ENCODE measurements at places on chromosomes 12 and 14.
A peak's percentile ranks its signal among the peaks of the same experiment; 100 is the strongest.

GRCh38 chr14:71140157-71140556 lies 232.9 kb downstream of the PCNX1 start:
- DNase-seq, result no peak

DNA sequence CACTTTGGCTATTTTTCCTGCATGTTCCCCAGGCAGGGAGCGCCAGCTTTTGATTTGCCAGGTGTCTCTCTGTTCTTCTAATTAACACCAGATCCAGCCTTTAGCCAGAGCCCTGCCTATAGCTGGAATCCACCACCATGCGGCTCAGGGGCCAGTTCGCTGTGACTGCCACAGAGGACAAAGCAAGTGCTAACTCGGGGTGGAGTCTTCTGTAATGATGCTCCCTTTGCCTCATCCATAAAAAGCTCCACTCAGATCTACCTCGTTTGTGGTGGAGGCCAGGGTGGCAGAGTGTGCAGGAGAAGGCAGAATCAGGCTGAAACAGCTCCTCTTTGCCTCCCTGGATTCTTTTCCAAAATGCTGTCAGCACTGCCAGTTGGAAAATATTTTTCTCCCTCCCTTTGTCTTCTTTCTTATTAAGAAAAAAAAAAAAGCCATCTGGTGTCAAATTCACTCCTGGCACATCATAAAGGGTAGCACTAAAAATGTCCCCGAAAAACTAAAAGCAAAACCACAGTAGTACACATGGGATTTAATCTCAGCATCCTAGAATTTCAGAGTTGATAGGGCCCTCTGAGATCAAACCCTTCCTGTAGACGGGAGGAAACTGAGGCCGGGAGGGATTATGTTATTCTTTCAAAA lies 18.0 kb upstream of the CTDSP2 start:
- DNase-seq, result no peak

- DNase-seq, result no peak
These were observed 26.5 kb downstream of the PLEKHG3 start for GRCh38 chr14:64730681-64731080.

DNA sequence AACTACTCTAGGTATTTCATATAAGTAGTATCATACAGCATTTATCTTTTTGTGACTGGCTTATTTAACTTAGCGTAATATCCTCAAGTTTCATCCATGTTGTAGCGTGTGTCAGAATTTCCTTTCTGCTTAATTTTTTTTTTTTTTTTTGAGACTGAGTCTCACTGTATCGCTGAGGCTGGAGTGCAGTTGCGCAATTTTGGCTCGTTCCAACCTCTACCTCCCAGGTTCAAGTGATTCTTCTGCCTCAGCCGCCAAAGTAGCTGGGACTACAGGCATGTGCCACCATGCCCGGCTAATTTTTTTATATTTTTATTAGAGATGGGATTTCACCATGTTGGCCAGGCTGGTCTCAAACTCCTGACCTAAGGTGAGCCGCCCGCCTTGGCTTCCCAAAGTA lies 28.9 kb downstream of the PNMA1 start:
- DNase-seq, result no peak

DNA sequence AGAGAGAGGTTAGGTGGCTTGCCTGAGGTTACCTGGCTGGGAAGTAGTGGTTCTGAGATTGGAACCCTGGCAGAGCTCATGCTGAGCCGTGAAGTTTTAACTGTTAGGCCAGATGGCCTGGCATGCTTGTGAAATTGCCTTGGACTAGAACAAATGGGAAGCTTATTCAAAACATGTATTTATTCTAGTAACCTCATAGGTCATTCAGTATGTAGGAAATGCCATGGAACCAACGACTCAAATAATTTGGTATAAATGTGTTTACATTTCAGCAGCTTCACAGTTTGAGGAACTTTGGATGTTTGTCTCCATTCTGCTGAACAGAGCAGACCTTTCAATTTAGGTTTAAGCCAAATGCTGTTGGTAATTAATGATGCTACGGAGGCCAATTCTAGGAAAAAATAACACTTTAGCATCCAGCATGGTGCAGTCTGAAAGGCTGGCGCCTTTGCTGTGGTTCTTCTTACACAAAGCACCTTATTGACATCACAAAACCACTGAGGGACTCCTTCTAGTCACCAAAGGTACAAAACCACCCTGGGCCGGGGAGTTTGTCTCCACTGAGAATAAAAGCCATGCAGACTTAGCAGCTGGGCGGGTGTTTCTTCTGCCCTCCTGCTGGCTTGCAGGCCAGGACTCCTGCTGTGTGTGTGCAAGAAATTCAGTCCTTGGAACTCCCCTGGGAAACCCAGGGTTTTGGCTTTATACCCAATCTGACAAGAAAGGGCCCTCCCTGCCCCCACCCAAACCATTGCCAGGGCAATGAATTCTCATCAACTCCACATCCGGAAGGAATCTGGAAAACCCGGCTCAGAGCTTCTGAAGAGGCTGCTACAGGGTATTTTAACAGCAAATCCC lies 64.2 kb downstream of the ELK3 start:
- no peak for DNase-seq

- no peak for DNase-seq
These were observed 421.8 kb upstream of the PDE3A start for GRCh38 chr12:19946550-19946949.

- DNase-seq, result no peak
These were observed 19.4 kb downstream of the GLTP start for GRCh38 chr12:109860977-109861376.

- DNase-seq, result no peak
These were observed 7.7 kb downstream of the XRCC3 start for GRCh38 chr14:103707329-103708263.

DNA sequence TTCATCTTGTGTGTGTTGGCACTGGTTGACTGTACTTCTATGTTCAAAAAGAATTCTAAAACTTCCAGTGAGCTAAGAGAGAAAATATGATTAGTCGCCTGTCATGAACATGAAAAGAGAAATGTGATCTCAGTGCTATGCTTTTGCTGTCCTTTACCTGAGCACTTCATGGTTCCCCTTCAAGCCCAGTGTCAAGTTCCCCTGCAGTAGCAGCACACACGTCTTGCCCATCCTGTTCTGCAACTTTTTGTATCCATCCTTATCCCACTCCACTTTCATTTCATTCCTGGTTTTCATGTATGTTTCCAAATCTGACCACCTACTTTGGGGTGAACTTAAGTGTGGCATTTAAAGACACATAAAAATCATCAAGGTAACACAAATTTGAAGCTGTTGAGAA lies 848.0 kb upstream of the USP15 start:
- DNase-seq, result no peak

- DNase-seq, result no peak
These were observed 41.7 kb downstream of the TTLL5 start for GRCh38 chr14:75702616-75703261.

DNA sequence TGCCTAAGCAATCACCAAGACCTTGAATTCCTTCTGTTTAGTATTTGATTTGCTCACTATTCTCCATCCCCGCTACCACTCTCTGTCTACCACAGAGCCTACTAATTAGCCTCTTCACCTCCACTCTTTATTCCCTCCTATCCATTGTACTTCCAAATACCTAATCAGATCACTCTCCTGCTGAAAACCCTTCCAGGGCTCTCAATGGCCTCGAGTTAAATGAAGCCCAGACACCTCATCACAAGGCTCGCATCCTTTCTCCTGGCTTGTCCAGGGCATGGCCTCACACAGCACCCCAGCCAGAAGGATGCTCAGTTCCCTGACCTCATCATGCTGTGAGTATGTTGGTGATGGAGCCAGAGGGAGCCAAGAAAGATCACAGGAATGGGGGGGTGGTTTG lies 71.4 kb upstream of the PRMT8 start:
- DNase-seq, result no peak

GRCh38 chr12:132429602-132429945 lies 60.4 kb upstream of the FBRSL1 start:
- no peak for DNase-seq

DNA sequence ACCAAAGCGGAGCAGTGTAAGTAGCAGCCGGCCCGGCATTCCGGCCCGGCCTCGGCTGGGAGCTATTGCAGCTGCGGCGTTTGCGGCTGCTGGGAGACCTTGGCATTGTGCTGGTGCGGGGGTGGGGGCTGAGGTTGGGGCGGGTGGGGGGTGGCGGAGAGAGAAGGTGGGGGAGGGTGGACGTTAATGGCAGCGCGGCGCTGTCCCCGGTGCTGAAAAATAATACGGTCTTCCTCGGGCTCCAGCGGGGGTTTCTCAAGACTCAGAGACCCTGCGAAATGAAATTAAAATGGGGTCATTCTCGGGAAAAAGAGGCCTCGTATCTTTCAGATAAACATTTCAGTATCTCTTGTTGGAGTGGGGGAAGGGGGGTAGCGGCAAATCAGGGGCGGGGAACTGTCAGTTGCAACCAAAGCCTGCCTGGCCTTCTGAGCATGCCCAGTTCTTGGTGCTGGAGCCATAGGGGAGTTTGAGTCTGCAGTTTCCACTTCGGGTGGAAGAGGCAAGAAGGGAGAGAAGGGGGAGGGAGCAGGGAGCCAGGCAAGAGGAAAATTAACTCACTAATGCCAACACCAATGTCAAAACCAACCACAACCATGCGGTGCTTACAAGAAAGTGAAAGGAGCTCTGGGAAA lies 414 bp downstream of the UNC79 start:
- DNase-seq, result no peak

DNA sequence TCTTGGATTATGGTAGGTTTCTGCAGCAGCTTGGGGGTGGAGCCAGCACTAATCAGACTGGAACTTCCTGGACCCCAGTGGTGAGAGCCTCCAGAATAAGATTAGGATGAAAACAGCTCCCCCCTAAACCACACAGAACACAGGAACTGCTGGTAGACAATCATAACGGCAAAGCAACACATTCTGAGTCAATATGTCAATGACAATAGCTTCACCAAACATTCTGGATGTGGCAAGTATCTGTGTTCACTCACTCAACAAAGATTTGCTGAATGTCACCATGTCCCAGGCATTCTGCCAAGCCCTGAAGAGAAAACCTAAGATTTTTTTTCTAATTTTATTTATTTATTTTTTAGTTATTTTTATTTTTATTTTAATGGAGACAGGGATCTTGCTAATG lies 65.2 kb downstream of the LRRC74A start:
- no peak for DNase-seq

- DNase-seq, result no peak
These were observed 433.9 kb downstream of the PCNX1 start for GRCh38 chr14:71341156-71341555.

- no peak for DNase-seq
These were observed 162.9 kb downstream of the KSR2 start for GRCh38 chr12:117805865-117806264.

- peak; percentile 90 for DNase-seq
These were observed 4.3 kb upstream of the DHRS2 start for GRCh38 chr14:23631702-23632460.

DNA sequence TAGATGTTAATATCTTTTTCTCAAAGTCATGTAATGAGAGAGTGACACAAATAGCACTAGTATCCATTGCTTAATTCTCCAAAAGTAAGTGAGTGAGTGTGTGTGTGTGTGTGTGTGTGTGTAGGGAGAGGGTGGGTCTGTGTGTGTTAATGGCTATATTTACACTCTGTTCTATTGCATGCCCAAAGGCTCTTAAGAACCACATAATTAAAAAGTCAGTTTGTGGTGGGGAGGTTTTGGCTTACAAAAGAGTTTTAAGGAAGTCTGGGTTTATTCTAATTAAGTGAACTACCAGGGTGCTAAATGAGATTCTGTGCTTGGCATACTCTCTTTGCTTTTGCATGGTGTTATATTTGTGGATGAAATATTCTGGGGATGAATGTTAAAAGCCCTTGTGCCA lies 1897.6 kb upstream of the FLRT2 start:
- no peak for DNase-seq

- no peak for DNase-seq
These were observed 15.5 kb upstream of the FLRT2 start for GRCh38 chr14:85514487-85514886.

- DNase-seq, result no peak
These were observed 34.0 kb downstream of the EGLN3 start for GRCh38 chr14:33916663-33917565.

DNA sequence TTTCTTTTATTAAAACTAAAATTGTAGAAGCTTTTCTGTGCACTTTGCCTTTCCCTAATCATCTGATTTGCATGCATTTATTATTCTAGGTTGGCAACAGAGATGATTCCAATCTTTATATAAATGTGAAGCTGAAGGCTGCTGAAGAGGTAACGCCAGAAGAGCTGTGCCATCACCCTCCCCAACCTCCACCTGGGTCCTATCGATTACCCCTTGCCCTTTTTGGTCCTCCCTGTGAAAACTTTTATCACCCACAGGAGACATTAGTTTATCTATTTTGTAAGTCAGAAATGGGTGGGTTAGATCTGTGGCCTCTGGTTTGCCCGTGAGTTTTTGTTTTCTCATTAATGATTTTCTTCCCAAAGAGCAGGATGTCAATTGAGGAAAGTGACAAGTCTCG lies 22.8 kb downstream of the MTHFD1 start:
- no peak for DNase-seq

DNA sequence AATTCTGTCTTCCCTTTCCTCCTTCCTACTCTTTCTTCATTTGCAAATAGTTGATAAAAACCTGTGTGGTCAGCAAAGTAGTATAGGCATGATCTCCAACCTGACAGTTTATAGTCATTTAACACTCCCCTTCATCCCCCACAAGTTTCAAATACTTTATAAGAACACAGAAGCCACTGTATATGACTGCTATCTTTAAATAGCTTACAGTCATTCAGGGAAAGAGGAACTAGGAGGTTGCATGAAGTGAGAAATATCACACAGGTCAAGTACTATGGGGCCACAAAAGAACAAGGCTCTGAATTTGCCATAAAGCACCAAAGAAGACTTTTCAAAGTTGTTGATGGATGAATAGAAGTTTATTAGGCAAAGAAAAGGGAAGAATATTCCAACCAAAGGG lies 431.3 kb downstream of the NPAS3 start:
- no peak for DNase-seq

DNA sequence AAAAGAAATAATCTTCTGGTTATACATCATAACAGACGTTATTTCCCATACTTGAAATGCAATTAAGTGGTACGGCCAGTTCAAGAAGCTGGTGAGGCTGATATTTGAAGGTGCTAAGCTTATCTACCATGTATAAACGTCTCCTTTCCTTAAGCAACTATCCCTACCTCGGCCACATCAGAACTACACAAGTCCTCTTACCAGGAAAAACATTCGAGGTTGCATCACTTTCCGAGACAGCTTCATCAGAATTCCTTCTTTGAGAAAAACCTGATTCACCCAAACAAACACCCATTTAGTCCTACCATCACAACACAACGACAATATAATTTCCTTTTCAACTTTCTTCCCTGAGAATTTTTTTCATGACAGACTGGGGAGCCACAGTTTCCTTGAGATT lies 33.9 kb upstream of the NR2C1 start:
- no peak for DNase-seq

GRCh38 chr14:30657606-30658163 lies 35.6 kb downstream of the SCFD1 start:
- no peak for DNase-seq

DNA sequence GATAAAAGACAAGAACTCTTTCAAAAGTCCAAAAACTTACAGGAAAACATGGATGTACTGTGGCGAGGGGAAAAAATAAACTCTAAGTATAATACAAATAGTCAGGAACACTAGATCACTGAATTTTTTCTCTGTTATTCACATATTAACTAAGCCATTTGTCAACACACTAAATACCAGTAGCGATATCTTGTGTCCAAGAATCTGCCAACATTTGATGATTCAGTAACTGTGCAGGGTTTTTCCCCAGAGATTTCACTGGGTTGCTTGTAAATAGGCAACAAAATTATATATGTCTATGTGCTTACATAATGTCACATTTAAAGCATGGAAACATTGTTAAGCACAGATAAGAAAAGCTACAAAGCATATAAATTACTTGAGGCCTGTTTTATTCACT lies 205.9 kb downstream of the KIF21A start:
- no peak for DNase-seq

GRCh38 chr12:57471661-57472060 lies 8.0 kb downstream of the ARHGAP9 start:
- no peak for DNase-seq
